ENCODE measurements at places on chromosomes 16 and 17. TPM values are rescaled to one million over a fixed set of nuclear protein-coding genes. Genes with fewer than 3 reads are reported as not detected.

GPRC5C gene
- total RNA-seq, result 345 TPM

HLF gene
- 1.9 TPM for total RNA-seq

GRCh38 chr16:3012828-3013420, at the start of gene CLDN9:
TSS of gene CLDN9 (plus strand) at chr16:3012923. CDS start at chr16:3013363, 440 bp downstream.
- DNase-seq, result no peak

DNA sequence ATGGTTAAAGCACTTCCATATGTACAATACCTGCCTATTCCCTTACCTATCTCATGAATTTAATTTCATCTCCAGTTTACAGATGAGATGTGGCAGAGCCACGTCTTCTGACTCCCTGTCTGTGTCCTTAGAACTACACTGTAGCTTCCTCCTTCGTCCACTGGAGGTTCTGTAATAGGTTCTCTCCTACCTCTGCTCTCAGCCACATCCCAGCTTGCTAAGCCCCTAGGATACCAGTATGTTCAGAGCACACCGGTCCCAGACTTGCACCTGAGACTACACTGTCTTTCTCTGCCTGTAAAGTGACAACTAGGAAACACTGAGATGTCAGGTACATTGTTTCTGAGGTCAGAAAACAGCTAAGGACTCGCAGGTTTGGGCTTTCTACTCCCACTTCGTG, 3.8 kb upstream of the RASL10B start:
- DNase-seq, result no peak

COL1A1 gene
- total RNA-seq, result 65.6 TPM

DNA sequence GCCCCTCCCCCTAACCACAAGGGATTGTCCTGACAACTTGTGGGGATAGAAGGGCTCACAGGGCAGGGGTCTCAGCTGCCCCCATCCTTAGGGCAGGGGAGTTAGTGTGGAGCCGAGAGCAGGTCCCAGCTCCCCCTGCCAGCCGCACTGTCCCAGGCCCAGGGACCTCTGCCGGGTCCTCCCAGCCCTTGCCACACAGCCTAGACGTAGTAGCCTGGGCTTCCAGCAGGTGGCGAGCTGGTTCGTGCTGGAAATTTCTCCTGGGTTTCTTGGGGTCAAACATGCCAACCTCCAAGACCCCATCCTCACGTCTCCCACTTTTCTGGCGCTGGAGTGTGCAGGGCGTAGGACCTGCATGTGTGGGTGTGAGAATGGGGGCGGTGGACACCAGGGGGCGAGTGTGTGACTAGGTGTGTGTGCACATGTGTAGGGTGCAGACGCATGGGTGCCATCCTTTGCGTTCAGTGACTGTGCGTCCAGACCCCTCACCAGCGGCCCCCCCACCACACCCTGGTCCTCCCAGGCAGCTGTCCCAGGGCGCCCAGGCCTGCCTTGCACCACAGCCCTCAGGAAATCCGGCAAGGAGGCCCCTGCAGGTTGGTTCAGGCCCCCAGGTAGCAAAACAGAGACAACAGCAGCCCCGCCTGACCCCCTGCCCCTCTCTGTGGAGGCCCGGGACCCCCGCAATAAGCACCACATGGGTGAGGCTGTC, 29.5 kb downstream of the SBK1 start:
- DNase-seq, result peak; percentile 2

DNA sequence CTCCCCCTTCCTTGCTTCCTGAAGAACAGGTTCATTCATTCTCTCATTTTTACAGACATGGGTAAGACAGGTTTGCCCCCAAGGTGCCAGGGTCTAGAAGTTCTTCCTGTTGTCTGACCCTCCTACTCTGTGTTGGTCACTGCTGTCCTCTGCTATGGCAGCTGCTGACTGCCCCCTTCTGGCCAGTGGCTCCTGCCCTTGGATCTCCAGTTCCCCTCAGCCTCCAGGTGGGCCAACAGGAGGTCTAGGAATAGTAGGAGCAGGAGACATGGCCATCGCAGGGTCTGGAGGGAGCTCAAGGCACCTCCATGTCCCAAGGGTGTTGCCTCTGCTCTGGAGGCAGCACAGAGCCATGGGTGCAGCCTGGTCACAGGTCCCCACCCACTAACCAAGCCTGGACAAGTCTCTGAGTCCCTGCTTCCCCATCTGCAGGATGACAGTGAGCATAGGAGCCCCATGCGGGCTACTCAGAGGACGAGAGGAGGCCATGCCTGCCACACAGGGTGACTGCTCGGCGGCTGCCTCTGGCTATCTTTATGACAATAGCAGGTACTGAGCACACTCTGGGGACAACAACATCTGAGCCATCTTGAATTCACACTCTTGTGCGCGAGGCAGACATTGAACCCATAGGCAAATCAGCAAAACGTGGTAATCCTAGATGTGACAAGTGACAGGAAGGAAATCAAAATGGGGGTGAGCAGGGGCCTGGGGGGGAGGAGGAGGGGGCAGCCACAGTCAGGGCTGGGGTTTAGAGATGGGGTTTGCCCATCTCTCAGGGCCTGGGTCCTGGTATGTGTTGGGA, 27.0 kb upstream of the NXPH3 start:
- DNase-seq, result peak; percentile 26

DNA sequence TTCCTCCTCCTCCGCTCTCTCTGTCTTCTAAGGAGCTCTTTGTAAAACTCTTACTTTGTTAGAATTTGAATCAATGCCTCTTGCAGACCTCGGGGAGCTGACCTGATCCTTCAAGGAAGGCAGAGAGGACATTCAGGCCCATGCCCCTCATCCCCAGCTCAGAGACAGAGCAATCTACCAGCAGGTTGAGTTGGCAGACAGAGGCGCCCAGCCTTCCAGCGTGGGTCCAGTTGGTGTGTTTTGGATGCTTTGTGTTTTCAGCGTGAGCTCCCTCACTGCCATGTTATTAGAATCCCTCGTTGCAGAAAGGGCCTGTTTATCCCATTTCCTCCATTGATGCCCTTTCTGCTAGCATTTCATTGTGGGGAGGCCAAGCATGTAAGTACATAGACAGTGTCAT, 167.1 kb downstream of the CMIP start:
- DNase-seq, result no peak
